ENCODE measurements at places on chromosomes 3 and 15.
A peak's percentile ranks its signal among the peaks of the same experiment; 100 is the strongest.

- DNase-seq: no peak
Observed at GRCh38 chr15:78157203-78157602, 8.0 kb downstream of the IDH3A start.

GRCh38 chr15:73927003-73927475, 777 bp downstream of the LOXL1 start:
- DNase-seq: no peak

DNA sequence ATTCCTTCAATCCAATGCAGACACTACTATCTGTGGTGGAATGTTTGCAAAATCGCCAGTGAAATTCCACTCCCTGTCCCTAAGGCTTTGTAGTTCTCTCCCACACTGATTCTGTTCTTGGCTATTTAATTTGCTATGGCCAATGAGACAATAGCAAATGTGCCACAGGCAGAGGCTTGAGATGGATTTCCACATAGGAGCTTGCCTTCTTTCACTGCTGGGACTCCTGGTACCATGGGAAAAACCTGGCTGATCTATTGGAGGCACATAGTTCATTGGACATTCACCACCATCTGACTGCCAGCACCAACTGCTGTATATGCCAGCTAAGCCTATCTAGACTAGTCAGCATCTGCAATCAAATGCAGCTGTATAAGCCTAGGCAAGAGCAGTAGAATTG, 103.8 kb downstream of the NR1D2 start:
- no peak for DNase-seq

- no peak for DNase-seq
Observed at GRCh38 chr3:119500265-119500664, 1.9 kb downstream of the TIMMDC1 start.

DNA sequence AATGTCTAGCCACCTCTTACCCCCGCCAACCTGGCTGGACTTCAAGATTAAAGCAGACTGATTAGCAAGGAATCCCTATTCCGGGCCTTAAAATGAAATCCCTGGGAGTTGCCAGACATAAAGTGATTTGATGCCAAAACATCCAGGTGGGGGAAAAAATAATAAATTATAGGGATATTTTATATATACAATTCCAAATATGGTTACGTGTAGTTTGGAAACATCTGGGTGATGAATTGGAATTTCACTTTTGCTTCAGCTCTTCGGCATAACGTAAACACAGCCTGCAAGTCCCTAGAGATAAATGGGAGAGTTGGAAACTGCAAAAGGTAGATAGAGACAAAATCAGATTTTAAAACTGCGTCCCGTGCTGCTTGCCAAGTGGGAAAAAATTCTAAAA, 545.5 kb upstream of the MDFIC2 start:
- no peak for DNase-seq

GRCh38 chr3:46617941-46618340, 5.6 kb downstream of the FAM240A start:
- DNase-seq: no peak

GRCh38 chr3:151837057-151837456, 23.1 kb downstream of the AADAC start:
- peak; percentile 70 for DNase-seq

All from SK-N-MC (cell line).